Cardiac muscle cell (in vitro differentiated cells and primary cell): ENCODE measurements at places on chromosomes 2 and 18. TPM values are rescaled to one million over a fixed set of nuclear protein-coding genes. Genes with fewer than 3 reads are reported as not detected.

- no peaks in the 10 kb centered on the region for H3K36me3 ChIP-seq
- DNase-seq: peak; percentile 69
- H3K4me3 ChIP-seq: peak overlapping the region; percentile 28
- no peaks in the 10 kb centered on the region for H3K27me3 ChIP-seq
- peak overlapping the region; percentile 8 for H3K27ac ChIP-seq
- H3K4me1 ChIP-seq: peaks cover 55% of the 10 kb centered on the region
Observed at GRCh38 chr2:219509780-219510511, 4.3 kb upstream of the ASIC4 start.

ZBTB7C gene
- 5.5 and 6.2 TPM in 2 replicates for total RNA-seq

CROCC2 gene
- total RNA-seq: not detected in 2 replicates

DNA sequence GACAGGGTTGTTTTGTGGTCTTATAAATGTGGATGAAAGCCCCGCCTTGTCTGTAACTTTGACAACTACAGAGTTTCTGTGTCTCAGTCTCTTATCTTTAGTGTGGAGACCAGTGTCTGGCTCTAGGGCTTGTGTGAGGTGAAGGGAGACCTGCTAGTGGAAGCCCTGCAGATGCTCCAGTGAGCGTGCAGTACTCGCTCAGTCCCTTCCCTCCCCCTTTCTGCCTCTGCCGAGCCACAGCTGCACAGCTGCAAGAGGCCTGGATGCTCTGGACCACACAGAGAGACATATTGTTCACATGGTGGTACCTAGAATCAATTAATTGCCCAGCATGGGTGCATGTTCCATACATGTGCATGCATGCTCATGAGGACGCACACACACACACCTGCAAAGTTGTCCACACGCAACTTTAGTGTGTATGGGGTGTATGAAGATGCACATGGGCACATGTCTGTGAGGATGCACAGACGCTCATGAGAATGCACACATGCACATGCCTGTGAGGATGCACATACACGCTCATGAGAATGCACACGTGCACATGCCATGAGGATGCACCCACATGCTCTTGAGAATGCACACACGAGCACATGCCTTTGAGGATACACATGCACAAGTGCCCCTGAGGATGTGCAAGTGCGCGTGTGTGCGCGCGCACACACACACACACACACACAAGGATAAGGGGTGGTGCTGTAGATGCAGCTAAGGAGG lies 282.1 kb upstream of the HS6ST1 start:
- H3K36me3 ChIP-seq: no peaks in the 10 kb centered on the region
- no peak overlapping the region for H3K27ac ChIP-seq
- no peak overlapping the region for H3K4me3 ChIP-seq

MC2R gene
- total RNA-seq: not detected in 2 replicates

GRCh38 chr2:216516730-216517350 lies 18.2 kb downstream of the RPL37A start:
- no peak overlapping the region for H3K4me3 ChIP-seq
- H3K4me1 ChIP-seq: no peaks in the 10 kb centered on the region
- peaks cover 3% of the 10 kb centered on the region for H3K36me3 ChIP-seq
- DNase-seq: peak; percentile 44
- H3K27me3 ChIP-seq: no peaks in the 10 kb centered on the region
